ENCODE measurements at places on chromosomes 4 and X.

GRCh38 chr4:142719854-142720541 is 126.1 kb downstream of the INPP4B start:
- no peak for DNase-seq

DNA sequence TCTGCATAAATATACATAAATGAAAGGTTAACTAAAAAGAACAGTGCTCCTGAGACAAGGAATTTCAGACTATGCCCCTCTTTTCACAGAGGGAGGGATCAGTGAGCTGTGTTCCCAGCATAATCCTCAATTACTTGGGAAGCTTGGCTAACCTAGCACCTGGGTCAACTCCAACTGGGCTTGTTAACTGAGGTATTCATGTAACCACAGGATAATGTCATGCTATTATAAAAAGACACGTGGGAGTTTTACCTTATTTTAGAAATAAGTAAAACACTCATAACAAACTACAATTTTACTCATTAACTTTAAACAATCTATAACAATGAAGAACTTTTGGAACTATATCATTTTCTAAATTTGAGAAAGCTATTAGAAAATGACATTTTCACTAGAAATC is 48.6 kb downstream of the RPGR start:
- DNase-seq, result no peak

GRCh38 chr4:43425206-43425605 is 532.7 kb downstream of the GRXCR1 start:
- no peak for DNase-seq

GRCh38 chrX:16465081-16465876 is 184.7 kb upstream of the S100G start:
- no peak for DNase-seq

All from inflammatory macrophage treated with lipopolysaccharide for 1 hour (primary cell).